SHP77 treated with DMSO at 0.1 percent for 48 hours (cell line): ENCODE measurements at places on chromosomes 6 and 20.
A peak's percentile ranks its signal among the peaks of the same experiment; 100 is the strongest.

DNA sequence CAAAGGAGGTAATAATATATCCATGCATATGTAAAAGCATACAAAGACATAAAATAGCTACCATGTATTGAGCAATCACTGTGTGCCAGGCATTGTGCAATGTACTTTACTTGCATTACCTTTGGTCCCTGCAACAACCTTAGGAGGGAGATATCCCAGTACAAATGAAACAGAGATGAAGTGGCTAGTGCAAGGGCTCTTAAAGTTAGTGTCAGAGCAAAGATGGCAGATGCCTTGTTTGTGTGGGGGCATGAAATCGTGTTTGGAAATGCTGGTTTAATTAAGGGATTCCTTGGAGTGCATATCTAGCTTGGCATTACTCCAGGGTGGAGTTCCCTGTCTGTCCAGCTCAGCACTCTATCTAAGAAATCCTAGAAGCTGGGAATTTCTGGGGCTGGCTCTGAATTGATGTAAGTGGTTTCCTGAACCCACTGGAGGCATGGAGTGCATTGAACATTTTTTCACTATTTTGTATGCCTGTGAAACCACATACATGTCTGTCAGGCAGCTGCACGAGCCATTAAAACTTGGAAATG lies 9.8 kb downstream of the PAQR8 start:
- DNase-seq: no peak

DNA sequence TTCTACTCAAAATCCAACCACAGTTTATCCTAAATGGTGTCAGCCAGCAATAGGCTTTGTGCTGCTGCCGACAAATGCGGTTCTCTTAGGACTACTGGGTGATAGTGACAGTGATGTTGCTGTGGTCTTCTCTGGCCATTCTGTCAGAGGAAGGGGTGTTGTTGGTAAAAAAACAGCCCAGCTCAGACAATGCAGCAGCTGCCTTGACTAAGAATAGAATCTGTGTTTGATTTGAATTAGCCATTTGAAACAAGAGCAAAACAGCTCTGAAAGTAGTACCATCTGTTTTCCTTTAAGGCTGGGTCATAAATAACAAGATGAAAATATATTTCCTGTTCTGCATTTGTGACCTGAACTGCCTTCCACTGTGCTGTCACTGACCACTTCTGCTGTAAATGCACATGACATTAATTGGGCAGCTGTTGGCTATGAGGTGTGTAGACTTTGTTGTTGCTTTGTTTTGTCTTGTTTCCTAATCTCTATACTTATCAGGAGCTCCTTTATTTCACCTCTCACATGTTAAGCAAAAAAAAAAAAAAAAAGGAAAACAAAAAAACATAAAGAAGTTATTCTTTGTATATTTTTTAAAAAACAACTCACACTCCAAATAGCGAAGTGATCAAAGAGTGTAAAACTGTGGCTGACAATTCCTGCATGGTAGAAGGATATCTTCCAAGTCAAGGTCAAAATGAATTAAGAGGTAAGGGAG lies 497.8 kb upstream of the ARID1B start:
- DNase-seq: peak; percentile 91

DNA sequence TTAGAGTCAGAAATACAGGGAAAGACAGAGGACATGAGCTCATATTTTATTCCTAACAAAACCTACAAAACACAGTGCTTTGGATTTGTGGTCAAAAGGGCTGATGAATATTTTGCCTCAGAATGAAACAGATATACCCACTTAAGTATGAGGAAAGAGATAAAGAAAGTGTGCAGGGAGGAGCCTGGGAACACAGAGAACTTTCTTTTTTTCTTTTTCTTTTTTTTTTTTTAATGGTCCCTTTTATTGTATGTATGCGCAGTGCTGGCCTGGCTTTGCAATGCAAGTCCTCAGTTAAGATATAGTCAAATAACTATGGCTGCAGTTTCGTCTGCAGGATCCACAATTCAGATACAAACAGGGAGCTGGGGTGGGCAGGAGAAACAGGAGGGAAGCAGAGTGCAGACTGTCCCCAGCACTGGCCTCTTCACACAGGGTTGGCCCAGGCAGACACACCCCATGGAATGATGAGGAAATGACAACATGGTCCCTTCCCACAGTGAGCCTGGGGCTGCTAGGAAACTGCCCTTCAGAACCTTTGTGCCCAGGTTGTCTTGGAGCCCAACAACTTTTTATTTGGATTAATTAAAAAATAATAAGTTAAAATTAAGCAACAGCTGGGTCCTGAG lies 629.8 kb upstream of the AGPAT4 start:
- DNase-seq: no peak

GRCh38 chr20:39633689-39634088 lies 671.5 kb downstream of the DHX35 start:
- DNase-seq: no peak

- DNase-seq: no peak
Measured at GRCh38 chr6:134247844-134248580, 69.9 kb downstream of the SGK1 start.

DNA sequence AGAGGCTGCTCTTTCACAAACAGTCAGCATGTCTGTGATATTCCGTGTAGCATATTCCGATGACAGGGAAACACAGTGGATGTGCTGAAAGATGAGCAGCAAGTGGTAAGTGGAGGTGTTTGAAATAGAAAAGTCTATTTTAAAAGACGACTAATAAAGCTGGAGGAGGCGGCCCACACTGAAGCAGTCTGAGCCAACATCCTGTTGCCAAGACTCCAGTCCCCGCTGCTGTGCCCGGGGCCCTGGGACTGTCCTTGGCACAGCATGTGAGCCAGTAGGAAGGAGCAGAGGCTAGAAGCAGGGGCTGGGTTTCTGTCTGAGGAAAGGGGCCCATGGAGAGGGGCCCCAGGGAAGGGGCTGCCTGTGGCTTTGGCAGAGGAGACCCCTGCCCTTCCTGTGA lies 351.5 kb upstream of the CHD6 start:
- DNase-seq: no peak

DNA sequence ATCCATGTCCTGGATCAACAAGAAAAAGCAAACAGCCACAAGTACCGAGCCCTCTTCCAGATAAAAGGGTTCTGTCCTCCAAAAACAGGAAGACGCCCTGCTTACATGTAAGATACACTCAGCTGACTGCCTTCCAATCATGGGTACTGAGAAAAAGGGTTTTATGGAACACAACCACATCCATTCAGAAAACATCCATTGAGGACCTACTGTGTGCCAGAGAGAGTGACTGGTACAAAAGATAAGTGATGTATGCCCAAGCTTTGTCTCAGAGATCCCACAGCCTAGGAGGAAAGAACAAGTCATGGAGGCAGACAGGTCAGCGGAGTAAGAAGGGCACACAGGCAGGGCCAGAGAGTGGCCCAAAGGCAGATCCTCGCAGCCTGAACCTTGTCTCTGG lies 94.8 kb upstream of the SSTR4 start:
- DNase-seq: no peak

DNA sequence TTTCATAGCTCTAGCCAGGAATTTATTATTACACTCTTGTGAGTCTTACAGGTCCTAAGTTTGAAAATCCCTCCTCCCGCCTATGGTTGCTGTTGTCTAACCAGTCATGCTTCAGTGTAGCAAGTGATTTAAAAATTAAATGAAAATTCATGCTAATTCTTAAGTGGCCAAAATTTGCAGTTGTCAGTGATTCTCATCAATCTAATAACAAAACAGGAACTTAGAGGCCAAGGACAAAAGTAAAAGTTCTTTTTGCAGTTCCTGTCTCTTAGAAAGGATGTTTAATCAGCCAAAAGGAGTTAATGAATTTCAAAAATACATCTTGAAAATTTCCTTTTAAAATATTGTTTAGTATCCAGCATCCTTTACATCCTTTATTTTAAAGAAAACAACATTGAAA lies 36.3 kb downstream of the VTA1 start:
- no peak for DNase-seq
